ENCODE measurements at places on chromosomes 2 and 18.

GRCh38 chr2:33134791-33135560, 188.2 kb downstream of the LTBP1 start:
- DNase-seq, result no peak

DNA sequence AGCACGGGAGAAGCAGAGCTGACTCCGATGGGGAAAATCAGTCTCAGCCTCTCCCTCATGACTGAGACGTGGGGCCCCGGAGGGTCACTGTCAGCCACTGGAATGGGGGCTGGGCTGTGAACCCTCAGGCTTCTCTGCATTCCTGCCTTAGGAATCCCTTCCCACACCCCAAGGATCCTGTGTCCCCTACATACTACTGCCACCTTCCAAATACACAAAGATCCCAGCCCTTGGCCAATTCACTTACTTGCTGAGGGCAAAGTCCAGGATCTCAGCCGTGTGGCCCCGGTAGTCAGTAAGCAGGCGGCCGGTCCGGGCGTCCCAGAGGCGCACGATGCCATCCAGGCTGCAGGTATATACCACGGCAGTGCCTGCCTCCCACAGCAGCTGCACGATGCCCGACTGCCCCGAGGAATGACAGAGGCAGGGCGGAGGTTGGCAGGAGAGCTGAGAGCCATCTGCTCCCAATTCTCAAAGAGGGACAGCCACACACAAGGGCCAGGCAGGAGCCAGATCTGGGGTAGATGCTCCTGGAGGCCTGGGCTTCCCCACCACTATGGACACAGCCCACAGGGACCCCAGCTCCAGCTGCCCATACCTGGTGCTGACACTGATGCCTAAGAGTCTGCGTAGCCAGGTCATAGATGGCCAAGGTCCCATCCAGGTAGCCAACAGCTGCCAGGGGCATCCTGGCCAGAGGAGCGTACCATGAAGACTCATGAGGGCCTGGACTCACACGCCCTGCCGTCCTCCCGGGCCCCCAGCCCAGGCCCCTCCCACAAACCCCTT, 4.2 kb downstream of the GPBAR1 start:
- DNase-seq, result no peak

DNA sequence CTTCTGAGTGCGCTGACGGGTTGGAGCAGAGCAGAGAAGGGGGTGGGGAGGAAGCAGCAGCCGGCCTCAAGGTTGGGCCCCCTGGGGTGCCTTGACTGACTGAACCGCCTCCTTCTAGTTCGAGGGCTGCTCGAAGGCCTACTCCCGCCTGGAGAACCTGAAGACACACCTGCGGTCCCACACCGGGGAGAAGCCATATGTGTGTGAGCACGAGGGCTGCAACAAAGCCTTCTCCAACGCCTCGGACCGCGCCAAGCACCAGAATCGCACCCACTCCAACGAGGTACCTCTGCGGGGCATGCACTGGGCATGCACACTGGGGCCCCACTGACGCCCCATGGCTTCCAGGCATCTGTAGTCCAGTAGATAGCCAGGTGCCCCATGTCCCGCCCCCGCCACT, 246.9 kb downstream of the GLI2 start:
- no peak for DNase-seq

GRCh38 chr2:56613254-56613653, 429.5 kb downstream of the CCDC85A start:
- no peak for DNase-seq

GRCh38 chr2:199462347-199462955, 4.7 kb upstream of the SATB2 start:
- no peak for DNase-seq
